Amniotic stem cell (primary cell): ENCODE measurements at places on chromosomes 1 and 21.

DNA sequence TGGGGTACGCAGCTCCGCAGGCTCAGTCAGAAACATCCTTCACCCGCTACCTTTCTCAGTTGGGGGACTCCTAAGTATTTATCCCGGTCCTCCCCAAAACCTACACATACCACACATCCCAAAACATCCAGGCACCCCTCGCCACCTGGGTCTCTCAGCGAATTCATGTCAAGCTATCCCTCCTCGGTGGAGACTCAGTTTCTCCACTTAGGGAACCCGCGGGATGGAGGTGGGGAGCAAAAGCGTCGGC lies 1.3 kb upstream of the ZBTB7B start:
- no peak for DNase-seq

- DNase-seq = no peak
These were observed 109.1 kb downstream of the SLC45A1 start for GRCh38 chr1:8426996-8427395.

DNA sequence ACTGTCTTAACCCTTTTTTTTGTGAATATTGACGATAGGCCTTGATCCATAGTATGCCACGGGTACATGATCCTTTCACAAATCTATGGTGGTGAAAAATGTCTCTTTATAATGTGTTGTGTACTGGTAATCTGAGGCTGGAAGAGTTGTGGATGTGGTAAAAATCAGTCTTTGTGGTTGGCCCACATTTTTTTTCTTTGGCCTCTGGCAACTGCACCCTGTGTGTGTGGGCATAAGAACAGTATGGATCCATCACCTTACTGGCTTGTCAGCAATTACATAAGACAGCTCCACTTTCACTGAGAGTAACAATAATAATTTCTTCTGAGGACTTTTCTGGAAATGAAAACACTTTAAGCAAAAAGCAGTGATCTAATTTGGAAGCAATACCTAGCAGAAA lies 101.6 kb downstream of the GABPA start:
- DNase-seq = no peak

GRCh38 chr1:220791956-220792355 lies 5.2 kb downstream of the MTARC1 start:
- DNase-seq = no peak

GRCh38 chr1:174266991-174267612 lies 107.8 kb downstream of the RABGAP1L start:
- DNase-seq = no peak

GRCh38 chr1:116951200-116951935 lies 41.7 kb downstream of the PTGFRN start:
- no peak for DNase-seq

DNA sequence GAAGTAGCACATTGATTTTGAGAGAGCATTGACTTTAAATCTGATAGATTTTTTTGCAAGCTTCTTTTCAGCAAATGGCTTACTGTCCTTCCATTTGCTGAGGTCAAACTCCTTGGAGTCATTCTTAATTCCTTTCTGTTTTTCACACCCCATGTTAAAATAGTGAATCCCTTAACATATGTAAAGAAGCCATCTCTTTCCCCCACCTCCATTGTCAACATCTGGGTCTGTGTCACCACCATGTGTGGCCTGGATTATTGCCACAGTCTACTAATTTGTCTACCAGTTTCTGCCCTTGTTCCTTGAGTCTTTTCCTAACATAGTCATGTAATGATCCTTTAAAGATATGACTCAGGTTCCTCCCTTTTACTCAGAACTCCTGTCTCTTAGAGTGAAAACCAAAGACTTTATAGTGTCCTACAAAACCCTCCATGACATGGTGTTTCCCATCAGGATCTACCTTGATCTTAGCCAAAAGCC lies 104.7 kb downstream of the ST6GALNAC3 start:
- DNase-seq = no peak

DNA sequence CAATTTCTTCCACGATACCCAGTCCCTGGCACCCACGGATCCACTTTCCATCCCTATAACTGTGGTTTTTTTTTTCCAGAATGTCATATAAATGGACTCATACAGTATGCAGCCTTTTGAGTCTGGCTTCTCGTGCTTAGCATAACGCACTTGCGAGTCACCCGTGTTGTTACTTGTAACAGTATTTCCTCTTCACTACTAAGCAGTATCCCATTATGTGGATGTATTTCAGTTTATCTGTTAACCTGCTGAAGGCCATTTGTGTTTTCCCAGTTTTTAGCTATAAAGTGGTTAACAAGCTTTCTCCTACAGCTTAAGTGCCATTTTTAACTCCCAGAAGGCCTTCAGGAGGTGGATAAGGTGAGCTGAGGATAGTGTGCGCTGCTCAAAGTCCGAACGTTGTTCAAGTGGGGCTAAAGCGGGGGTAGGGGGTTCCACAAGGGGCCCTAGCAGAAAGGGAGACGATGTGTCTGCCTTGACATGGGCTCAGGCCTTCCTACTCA lies 829 bp downstream of the ADAR start:
- DNase-seq = no peak

DNA sequence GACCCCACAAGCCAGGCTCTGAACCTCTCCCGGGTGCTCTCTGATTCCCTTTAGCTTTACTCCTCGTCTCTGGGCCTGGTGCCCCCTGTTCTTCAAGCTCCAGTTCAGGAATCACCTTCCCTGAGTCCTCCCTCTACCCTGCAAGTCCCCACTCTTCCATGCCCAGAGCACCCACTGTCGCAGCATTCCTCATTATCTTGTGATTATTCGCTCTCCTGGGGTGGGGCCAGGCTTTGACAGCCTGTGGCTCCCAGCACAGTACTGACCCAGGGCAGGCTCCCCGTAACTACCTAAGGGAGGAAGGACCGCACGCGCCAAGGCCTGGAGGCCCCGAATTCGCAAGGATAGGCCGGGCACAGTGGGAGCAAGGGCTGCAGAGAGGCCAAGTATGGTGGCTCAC lies 734 bp upstream of the C1orf210 start:
- no peak for DNase-seq

GRCh38 chr1:204716660-204717059 lies 31.1 kb upstream of the LRRN2 start:
- no peak for DNase-seq

GRCh38 chr1:202215472-202216130 lies 22.0 kb downstream of the LGR6 start:
- DNase-seq = no peak

DNA sequence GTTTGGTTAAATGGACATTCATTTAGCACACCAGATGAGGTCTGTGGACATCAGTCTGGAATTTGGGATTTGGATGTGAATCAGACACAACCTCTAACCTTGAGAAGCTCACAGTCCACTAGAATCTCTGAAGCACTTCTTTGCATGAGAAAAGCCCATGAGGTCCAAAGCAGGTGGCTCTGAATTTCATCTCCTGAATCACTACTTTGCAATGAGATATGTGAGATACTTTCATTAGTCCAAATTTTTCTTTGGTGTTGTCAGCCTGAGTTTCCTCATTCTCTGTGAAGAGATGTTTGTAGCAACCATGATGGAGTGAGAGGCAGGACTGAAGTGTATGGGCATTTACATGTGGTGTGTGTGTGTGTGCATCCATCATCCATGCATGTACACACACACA lies 16.5 kb upstream of the LCE2D start:
- no peak for DNase-seq

DNA sequence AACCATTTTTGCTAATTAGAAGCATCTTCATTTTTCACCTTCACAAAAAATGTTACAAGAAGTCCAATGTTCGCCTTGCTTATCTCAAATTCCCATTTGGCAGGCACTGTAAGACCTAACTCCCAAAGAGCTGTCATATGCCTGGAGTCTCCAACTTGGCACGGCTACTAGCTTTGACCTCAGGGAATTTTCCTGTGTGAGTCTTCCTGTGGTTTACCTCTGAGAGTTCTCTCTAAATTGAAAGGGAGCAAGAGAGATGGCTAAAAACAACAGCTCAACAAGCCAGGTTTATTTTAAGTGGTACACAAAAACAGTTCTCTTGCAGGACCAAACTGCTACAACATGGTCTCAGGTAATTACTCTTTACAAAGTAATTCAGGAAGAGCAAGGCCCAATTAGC lies 756.0 kb upstream of the ADGRL2 start:
- DNase-seq = no peak

GRCh38 chr1:165828669-165829329 lies 1.4 kb downstream of the UCK2 start:
- DNase-seq = peak; percentile 75

DNA sequence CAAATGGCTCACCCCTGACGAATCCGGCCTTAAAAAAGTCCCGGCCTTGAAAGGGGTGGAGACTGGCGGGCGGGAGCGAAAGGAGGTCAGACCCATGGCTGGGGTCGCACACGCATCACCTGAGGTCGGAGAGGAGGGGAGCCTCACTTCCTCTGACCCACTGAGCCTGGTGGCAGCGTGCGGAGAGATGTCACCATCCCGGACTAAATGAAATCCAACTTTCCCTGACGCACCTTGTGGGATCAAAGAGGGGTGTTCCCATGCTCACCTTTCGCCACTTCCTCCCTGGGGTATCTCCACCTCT lies 709 bp upstream of the SLC41A1 start:
- no peak for DNase-seq

DNA sequence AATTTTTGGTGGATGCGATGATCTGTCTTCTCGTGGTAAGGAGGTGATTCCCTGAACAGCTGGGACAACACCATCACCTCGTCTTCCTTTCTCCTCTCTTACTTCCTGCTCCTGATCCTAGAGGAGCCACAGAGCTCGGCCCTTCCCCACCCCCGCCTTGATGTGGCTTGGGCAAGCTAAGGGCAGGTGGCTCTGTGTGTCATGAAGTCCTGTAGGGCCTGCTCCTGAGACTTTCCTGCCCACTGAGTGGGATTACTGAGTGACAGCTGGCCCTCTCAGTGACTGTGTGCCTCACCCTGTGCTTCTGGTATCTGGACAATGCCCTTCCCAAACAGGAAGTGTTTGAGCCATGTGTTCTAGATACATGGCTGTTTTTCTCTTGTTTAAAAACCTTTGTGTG lies 153.0 kb downstream of the KCNJ6 start:
- DNase-seq = no peak

GRCh38 chr1:201369209-201369608 lies 8.3 kb downstream of the TNNT2 start:
- no peak for DNase-seq

DNA sequence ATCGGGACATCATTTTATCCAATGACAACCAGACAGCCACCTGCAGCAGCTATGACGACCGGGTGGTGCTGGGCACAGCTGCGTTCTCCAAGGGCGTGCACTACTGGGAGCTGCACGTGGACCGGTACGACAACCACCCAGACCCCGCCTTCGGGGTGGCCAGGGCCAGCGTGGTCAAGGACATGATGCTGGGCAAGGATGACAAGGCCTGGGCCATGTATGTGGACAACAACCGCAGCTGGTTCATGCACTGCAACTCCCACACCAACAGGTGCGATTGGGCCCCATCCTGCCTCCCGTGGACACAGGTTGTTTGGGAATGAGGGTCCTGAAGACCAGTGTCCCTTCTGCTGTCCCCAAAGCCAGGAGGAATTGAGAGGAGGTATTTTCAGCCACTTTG lies 32.0 kb upstream of the GNPAT start:
- no peak for DNase-seq

DNA sequence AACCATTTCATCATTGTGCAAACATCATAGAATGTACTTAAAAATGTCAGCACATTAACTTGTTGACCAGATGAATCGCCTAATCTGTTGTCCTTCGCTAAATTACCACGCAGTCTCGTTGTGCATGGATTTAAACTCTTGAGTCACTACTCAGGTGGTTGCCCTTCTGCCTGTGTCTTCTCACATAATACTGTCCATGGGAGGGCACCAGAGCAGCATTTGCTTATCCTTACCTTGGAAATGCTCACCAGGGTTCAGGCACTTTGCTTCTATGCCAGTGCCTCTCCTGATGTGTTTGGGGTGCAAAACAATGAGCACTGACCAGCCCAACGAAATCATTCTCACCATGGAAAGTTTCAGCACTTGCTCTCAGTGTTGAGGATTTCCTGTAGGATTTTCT lies 559.9 kb downstream of the RWDD3 start:
- no peak for DNase-seq

DNA sequence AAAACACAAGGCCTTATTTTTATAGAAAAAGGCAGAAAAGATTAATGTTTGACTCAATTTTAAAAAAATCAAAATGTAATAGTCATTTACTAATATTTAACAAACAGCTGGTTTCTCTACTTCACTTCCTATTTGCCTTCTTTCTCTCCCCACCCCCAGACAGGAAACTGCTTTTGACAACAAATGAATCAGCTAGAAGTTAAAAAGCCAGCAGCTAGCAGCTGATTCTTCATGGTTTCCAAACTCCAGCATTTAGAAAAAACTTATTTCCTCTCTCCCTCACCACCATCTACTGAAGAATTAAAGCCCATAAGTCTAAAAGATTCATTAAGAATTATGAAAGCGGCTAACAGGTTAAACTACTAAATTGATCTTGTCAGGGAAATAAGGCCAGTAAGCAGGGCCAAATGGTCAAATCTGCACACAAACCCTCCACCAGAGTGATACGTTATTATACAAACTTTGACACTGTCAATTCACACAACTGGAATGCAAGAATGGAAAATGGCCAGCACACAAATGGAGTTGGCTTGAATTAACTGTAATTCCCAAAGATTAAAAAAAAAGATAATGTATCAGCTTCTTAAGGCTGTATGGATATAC lies 4.0 kb downstream of the WDR26 start:
- DNase-seq = peak; percentile 31

GRCh38 chr1:227892489-227893299 lies 55.0 kb downstream of the WNT9A start:
- DNase-seq = no peak

DNA sequence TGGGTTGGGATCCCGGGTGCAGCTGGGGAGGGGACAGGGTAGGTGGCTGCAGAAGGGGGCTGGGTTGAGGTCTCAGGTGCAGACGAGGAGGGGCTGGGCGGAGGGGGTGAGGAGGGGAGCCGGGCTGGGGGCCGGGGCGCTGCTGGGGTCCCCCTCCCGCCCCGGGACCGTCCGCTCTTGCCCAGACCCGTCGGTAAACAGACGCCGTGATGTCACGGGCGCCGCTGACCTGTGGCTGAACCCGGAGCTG lies 22.3 kb downstream of the DHRS3 start:
- no peak for DNase-seq

GRCh38 chr1:33512226-33513011 lies 40.0 kb downstream of the ZSCAN20 start:
- no peak for DNase-seq

GRCh38 chr21:46096596-46097335 lies 1.1 kb upstream of the COL6A2 start:
- DNase-seq = no peak
